Activated CD4-positive, alpha-beta memory T cell treated with anti-CD3 and anti-CD28 coated beads, Interleukin-2, amount 10 ng/mL, durations not matched to agents 7 days and 5 days (primary cell): ENCODE measurements at places on chromosomes 5 and 9. TPM values are rescaled to one million over a fixed set of nuclear protein-coding genes. Genes with fewer than 3 reads are reported as not detected.

Gene SMIM27
- 30.1 TPM for total RNA-seq

GRCh38 chr5:142295960-142296860 is 28.6 kb downstream of the SPRY4 start:
- peaks cover 6% of the 10 kb centered on the region for H3K27me3 ChIP-seq
- no peak overlapping the region for H3K4me3 ChIP-seq
- H3K27ac ChIP-seq, result no peak overlapping the region
- H3K4me1 ChIP-seq, result peaks cover 6% of the 10 kb centered on the region
- no peaks in the 10 kb centered on the region for H3K36me3 ChIP-seq

DNA sequence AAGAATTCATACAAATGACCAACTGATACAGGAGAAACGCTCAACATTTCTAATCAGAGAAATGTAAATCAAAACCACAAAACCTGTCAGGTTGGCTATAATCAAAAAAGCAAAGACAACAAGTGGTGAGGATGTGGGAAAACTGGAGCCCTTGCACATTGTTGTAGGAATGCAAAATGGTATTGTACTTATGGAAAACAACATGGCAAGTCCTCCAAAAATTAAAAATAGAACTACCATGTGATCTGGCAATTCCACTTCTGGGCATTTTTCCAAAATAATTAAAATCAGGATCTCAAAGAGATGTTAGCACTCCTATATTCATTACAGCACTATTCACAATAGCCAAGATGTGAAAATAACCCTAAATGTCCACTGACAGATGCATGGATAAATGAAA is 76.1 kb downstream of the FNIP1 start:
- H3K27me3 ChIP-seq, result no peaks in the 10 kb centered on the region
- DNase-seq, result no peak
- H3K4me3 ChIP-seq, result no peak overlapping the region
- no peak overlapping the region for H3K27ac ChIP-seq
- H3K36me3 ChIP-seq, result peaks cover 46% of the 10 kb centered on the region

GRCh38 chr5:178436326-178436940 is 153.8 kb downstream of the COL23A1 start:
- H3K4me3 ChIP-seq, result no peak overlapping the region
- no peaks in the 10 kb centered on the region for H3K36me3 ChIP-seq
- H3K27me3 ChIP-seq, result peaks cover 1% of the 10 kb centered on the region

DNA sequence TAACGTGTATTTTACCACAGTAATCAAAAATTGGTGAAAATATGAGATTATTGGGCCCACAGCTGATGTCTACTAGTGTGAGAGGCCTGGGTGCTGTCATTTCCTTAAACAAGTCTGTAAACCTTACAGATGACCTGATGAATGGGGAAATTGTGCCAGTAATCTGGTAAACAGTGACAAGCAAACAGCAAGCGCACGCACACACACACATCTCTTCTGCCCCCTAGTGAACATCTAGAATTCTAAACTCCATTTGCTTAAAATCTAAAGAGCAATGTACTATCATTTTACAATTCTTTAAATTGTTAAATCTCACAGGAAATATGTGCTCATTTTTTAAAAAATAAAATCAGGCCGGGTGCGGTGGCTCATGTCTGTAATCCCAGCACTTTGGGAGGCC is 7.5 kb upstream of the RAPGEF1 start:
- H3K27me3 ChIP-seq, result peaks cover 2% of the 10 kb centered on the region
- no peak overlapping the region for H3K4me3 ChIP-seq
- H3K27ac ChIP-seq, result no peak overlapping the region
- no peaks in the 10 kb centered on the region for H3K36me3 ChIP-seq
- H3K4me1 ChIP-seq, result peaks cover 36% of the 10 kb centered on the region
